ENCODE measurements at places on chromosomes 5 and 9.

DNA sequence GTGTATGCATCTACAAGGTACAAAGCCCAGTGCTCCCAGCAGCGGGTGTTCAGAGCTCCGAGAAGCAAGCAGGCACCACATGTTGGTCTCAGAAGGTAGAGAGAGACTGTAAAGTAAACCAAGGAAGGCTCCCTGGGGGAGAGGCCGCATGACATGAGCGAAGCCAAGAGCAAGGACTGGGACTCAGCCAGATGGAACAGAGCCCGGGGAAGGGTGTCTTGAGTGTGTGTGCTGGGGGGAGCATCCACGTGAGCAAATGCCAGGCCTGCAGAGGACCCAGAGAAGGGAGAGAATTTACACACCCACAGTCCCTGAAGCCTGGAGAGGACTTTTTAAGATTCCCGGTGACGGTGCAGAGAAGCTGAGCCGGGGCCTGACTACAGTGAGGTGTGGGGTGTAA is 15.2 kb upstream of the KCNIP1 start:
- DNase-seq: no peak

- no peak for DNase-seq
Observed at GRCh38 chr9:93603906-93604326, 27.5 kb downstream of the PHF2 start.

DNA sequence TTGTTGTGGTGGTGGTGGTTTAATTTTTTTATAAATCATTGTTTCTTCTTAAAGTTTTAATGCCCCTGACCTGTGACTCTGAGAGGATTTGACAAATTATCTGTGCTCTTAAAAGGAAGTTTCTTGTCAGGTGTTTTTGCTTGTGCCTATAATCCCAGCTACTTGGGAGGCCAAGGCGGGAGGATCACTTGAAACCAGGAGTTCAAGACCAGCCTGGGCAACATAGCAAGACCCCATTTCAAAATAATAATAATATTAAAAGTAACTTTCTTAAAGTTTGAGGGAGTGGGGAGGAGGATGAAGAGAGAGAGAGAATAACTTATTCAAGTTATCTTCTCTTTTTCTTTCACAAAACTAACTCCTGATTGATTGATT is 12.2 kb upstream of the ERMP1 start:
- no peak for DNase-seq

GRCh38 chr5:80755626-80756025 is 100.8 kb upstream of the DHFR start:
- no peak for DNase-seq

DNA sequence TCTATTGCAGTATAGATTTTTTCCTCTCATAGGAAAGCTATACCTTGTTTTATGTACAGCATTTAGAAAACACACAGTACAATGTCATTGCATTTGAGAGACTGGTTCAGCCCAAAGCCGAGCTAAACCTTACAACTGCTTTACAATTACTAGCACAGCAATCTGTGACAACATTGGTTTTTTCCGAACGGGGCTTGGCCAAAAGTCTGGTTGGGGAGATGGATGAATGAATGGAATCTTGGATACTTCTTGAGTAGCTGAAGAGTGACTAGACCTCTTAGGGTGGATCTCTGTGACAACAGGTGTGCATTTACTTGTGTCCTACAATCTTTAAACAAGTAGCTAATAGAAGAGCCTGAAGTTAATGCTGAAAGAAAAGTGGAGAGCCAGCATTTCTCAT is 1.2 kb downstream of the SGCD start:
- no peak for DNase-seq

- no peak for DNase-seq
Observed at GRCh38 chr5:148961261-148962199, 101.3 kb downstream of the SH3TC2 start.

DNA sequence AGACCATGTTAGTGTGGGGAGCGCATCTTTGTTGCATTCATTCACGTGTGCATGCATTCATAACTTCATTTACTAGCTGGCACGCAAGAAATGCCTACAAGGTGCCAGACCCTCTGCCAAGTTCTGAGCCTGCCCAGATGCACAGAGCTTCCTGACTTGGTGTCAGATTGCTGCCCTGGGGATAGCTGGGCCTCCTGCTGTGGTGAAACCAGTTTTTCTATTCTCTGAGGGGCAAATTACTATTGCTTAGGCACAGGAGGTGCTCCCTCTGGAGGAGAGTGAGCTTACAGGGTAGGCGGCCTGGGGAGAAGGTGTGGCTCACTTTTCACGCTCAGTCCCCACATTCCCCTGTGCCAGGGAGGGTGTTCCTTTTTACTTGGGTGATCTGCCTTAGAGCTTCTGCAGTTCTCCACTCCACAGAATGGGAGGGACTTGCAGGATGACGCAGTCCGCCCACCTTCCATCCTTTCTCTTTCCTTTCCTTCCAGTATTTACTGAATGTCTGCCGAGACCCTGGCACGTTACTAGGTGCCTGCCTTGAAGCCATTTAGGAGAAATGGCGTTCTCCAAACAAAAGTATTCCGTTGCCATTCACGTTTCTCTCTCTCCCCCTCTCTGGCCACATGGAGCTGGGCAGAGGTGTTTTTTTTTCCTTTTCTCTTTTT is 27.9 kb upstream of the CTNNA1 start:
- DNase-seq: peak; percentile 84

GRCh38 chr9:134547161-134548100 is 94.2 kb upstream of the COL5A1 start:
- DNase-seq: no peak

- DNase-seq: no peak
Observed at GRCh38 chr5:27403243-27403882, 365.0 kb upstream of the CDH9 start.

- no peak for DNase-seq
Observed at GRCh38 chr5:91058575-91058974, 324.5 kb downstream of the ARRDC3 start.

GRCh38 chr9:17509151-17509550 is 69.7 kb upstream of the SH3GL2 start:
- no peak for DNase-seq

DNA sequence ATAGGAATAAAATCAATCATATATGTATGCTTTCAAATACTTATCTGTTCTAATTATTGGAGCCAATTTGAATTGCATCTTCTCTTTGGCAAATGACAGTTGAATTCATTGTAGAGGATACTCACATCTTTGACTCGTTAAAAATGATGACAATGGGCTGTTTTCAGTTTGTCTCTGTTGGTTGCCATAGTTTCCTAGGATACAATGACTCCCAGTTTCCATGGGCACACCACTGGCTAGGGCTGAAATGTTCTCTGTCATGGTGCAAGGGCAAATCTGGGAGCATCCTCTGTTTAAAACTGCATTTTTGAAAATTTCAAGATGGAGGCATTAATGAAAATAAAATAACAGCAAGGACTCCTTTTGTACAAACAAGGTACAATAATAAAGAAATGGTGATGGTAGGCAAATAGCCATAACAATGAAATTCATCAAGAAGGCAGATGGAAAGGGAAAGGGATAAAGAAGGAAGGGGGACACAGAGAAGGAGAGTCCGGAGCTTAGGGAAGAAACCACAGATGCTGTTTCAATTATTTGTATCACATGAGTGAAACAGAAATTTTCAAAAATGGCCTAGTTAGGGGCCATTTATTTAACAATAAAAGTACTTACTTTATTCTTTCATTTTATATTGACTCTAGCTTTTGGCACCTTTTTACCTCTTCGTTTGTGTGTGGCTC is 378.8 kb upstream of the SEMA6A start:
- DNase-seq: no peak

- no peak for DNase-seq
Observed at GRCh38 chr9:23497137-23497504, 328.9 kb downstream of the ELAVL2 start.

GRCh38 chr5:75690669-75691068 is 26.6 kb downstream of the POC5 start:
- no peak for DNase-seq

DNA sequence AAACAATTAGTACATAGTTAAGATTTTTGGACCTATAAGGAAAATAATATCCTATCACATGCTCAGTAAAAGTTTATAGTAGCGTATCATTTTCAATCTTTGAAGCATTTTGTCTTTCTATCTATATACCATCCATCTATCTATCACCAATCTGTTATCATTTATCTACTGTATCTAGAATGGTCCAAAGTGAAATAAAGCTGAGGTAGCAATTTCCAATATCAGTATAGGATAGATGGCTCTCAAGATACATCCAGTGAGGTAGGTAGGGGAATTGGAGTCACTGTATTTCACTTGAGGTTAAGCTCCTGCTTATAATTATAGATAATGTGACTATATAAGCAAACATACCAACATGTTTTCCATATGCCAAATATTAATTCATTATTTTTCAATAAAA is 889.1 kb upstream of the CTNND2 start:
- no peak for DNase-seq

DNA sequence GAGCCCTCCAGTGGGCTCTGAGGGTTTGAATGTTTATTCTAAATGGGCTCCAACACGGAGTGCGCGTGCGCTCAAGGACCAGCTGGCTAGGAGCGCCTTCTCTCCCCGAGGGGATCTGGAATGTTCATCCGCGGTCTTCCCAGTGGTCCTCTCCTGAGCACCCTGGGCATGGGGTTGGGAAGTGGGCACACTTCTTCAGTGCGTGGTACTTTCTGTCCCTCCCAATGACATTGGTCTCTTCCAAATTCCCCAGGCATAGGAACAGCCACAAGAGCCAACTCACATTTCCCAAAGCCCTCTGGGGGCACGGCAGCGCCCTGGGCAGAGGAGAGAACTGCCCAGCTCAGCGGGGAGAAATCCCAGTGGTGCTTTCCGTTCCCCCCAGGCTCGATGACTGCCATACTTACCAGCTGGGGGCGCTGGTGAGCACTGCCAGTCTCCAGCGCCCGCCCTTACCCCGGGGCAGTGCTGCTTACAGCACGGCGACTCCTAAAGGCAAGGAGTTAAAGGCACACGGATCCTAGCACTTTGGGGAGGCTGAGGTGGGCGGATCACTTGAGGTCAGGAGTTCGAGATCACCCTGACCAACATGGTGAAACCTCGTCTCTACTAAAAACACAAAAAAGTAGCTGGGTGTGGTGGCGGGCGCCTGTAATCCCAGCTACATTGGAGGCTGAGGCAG is 29.9 kb upstream of the OBP2B start:
- no peak for DNase-seq

DNA sequence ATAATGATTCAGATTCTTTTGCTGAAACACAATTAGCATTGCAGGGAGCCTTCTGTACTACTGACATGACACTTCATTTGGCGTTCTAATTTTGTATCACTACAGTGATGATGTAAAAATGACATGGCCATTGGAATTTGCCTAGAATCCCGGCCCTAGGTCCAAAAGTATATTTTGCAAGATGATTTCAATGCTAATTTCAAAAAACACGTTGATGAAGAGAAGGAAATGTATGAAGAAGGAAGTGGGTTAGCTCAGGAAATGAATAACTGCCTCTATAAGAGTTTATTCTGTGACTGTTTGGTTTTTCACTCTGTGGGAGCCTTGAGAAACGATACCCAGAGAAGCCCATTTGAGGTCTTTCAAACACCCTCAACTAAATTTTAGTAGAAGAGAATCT is 59.3 kb downstream of the OSTF1 start:
- DNase-seq: peak; percentile 39

DNA sequence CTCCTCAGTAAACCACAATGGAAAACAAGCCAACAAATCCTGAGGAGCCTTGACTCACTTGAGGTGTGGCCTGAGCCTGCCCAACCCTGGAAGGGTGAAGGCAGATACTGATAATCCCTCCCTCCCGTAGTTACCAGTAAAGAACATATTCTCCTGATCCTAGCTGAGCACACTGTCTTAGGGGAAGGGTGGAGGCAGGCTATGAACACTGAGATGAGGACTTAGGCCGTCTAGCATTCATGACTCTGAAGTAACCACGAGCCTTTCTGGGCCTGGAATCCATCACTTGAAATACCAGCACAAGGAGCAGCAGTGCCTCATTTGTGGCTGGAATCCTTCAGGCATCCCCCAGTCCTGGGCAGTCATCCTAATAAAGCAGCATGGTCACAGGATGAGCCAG is 124.5 kb upstream of the PRLR start:
- DNase-seq: no peak

- no peak for DNase-seq
Observed at GRCh38 chr9:7930613-7931012, 131.0 kb upstream of the DMAC1 start.

- no peak for DNase-seq
Observed at GRCh38 chr5:104305602-104306001, 743.0 kb upstream of the NUDT12 start.

DNA sequence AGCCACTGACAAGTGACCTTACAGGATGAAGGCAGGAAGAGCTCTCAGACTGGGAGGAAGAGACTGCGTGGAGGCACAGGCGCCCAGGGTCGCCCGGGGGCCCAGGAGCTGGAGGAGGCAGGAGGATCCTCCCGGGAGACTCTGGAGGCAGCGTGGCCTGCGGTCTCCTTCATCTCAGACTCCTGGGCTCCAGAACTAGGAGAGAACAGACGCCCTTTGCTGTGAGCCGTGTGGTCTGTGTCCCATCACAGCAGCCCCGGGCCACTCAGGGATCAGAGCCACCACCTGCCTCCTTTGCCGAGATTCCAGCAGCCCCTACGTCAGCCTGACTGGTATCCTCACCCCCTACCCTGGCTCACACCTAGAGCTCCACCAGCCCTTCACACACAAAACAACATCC is 45.2 kb downstream of the SLC12A7 start:
- no peak for DNase-seq

DNA sequence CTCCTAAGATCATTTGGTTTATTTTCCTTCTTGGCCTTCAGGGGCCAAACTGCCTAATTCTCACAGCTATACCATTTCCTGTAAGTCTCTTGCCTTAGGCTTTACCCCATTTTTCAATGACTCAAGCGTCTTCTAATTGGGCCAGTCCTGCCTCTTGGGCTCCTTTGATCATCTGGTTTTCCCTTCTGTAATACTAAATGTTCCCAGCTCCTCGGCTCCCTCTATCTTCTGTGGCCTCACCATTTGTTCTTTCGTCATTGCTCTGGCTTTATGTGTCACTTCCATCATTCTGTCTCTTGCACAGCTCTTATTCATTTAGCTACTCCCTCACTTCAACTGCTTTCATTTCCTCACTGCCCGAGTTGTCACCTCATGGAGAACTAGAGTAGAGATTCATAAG is 14.5 kb upstream of the SPINK7 start:
- peak; percentile 30 for DNase-seq

GRCh38 chr5:37182667-37183066 is 66.5 kb downstream of the CPLANE1 start:
- DNase-seq: no peak

DNA sequence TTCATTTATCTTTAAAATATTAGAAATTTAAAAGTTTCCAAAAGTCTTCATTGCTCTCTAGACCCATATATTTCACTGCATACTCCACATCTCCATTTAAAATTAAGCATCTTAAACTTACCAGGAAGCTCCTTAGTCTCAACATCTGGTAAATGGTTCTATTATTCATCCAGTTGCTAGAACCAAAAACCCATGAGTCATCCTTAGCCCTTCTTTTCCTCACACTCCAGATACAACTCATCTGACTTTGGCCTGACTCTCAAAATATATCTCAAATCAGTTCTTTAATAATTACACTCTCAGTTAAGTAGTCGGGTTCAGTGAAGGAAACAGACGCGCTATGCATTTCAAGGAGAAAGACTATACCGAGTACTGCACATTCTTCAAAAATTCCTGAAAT is 110.2 kb upstream of the COX7C start:
- no peak for DNase-seq

GRCh38 chr9:19642256-19642655 is 146.6 kb downstream of the SLC24A2 start:
- DNase-seq: no peak

All from SK-N-MC (cell line).